ENCODE measurements at places on chromosomes 2 and 18.

GRCh38 chr2:62908145-62908544 is 142.5 kb upstream of the OTX1 start:
- no peak for DNase-seq

GRCh38 chr2:189086710-189087109 is 92.9 kb downstream of the COL5A2 start:
- no peak for DNase-seq

GRCh38 chr2:236359426-236360045 is 95.3 kb upstream of the ASB18 start:
- no peak for DNase-seq

- DNase-seq: no peak
Observed at GRCh38 chr2:118939994-118940393, 2.0 kb upstream of the MARCO start.

GRCh38 chr2:8876628-8877027 is 39.2 kb upstream of the KIDINS220 start:
- no peak for DNase-seq

DNA sequence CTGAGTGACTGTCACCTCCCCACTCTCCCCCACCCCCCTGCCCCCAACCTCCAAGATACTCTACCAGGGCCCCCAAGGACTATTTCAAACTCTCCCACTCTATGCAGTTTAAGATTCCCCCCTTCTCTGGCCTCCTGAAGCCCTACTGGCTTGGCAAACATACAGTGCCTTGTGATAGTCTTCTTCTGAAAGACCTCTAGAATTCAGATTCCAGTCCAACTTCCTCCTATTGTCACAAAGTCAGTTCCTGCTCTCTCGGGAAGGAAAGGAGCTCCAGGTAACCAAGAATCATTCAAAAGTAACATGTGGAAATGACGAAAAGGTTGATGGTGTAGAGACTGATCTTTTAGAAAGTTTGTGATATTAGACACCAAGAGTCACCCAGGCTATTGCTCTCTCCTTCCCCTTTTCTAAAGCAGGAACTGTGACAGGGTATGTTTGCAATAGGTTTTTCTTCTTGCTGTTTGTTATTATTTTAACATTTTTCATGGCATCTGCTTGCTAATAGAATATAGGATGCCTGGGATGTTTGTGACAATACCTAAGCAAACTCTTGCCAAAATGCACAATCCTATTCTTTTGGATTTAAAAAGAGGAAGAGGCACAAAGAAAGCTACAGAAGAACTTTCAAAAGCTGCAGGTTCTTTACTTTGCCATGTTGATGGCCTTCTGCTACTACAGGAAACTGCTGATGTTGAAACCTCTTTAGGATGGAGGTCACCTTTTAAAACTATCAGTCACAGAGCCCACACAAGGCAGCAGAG is 93.5 kb upstream of the MGAT4A start:
- no peak for DNase-seq

DNA sequence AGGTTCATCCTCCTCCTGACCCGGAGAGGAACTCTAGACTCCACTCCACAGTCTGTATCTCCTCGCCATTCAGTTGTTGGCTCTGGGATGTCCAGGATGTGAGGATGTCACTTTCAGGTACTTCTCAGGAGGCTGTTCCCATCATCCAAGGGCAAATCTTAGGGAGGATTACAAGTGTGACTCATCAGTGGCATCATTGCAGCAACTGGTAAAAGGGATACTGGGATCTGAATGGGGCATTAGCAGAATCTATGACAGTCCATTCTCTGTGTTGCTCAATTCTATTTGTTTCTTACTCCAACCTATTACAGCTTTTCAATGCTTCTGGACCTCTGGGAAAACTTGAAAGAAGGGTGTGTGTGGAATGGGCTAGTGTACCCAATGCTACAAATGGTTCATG is 81.5 kb upstream of the FN1 start:
- no peak for DNase-seq

GRCh38 chr2:118097657-118098056 is 9.4 kb downstream of the INSIG2 start:
- DNase-seq: no peak
